Daoy (cell line): ENCODE measurements at places on chromosomes 7 and 10. TPM values are rescaled to one million over a fixed set of nuclear protein-coding genes. Genes with fewer than 3 reads are reported as not detected.
A peak's percentile ranks its signal among the peaks of the same experiment; 100 is the strongest.

DNA sequence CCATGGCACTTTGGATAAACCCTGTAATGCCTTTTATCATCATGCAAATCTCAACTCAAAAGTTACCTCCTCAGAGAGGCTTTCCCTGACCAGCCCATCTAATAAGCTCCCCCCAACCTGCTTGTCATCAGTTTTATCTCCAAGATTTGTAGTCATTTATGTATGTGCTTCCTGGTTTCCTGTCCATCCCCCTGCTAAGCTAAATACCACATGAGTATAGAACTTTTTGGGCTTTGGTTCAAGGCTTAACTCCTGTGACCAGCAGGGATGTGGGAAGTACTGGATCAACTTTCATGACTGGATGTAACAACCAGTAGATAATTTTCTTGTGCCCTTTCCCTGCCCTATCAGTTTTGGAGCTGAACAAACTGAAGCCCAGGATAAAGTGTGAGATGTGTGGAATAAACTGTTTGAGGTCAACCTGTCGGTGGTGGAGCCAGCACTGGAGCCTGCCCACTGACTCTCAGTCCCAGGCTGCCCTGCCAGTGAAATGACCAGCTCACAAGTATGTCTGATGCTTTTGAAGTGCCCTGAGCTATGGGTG, 148.6 kb downstream of the CYP26A1 start:
- DNase-seq, result no peak

DNA sequence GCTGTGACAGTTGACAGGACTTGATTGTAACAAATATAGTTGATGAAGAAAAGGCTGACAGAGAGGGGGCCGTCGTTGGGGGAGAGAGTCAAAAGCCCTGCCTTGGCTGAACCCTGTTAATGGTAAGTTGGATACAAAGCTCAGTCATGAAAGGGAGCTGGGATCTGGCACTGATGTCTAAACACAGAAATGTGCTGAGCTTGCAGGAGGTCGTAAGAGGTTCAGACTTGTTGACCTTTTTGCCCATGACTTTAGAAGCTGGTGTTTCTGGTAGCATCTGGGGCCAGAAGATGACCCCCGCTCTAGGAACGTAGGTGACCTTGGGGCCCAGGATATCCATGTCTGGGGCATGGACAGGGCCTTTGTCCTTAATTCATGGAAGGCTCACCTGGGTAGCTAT, 294.7 kb downstream of the TCF7L2 start:
- no peak for DNase-seq

DNA sequence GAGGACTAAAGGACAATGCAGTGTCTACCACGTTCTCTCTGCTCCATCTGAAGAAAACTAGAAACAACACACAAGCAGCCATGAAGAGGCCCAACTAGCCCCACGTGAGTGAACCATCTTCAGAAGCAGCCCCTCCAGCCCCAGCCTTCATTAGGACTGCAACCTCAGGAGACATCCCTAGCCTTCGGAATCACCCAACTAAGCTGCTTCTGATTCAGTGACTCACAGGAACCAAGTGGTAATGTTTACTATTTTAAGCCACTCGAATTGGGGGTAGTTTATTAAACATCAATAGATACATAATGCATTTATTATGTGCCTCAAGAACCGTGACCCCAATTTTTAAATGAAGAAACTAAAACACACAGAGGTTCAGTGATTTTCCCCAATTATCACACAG, 22.6 kb downstream of the ARHGAP12 start:
- DNase-seq, result no peak

DNA sequence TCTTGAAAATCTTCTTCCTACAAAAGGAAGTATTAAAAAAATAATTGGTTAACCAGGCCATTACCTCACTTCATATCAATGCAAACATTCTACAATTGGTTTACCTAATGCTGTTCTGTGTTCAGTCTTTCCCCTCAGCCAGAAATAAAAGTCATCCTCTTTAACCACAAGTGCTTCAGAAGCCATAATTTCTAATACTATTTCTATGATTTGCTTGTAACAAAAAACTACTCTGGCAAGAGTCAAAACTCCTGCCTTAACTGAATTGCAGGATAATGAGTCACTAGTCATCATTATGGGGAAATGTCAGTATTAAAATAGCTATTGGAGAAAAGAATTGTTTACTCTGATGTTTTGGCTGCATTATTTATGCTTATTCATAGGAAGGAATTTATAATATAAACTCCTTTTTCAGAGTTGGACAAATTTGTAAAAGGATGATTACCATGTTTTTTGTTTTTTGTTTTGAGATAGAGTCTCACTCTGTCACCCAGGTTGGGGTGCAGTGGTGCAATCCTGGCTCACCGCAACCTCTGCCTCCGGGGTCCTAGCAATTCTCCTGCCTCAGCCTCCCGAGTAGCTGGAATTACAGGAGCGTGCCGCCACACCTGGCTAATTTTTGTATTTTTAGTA, 55.5 kb upstream of the ODAD2 start:
- DNase-seq, result peak; percentile 41

PITX3 gene
- total RNA-seq, result not detected in 2 replicates

SPDYE5 gene
- total RNA-seq, result not detected in 2 replicates

- DNase-seq, result no peak
Observed at GRCh38 chr10:107031931-107032699, 132.4 kb downstream of the SORCS1 start.

DNA sequence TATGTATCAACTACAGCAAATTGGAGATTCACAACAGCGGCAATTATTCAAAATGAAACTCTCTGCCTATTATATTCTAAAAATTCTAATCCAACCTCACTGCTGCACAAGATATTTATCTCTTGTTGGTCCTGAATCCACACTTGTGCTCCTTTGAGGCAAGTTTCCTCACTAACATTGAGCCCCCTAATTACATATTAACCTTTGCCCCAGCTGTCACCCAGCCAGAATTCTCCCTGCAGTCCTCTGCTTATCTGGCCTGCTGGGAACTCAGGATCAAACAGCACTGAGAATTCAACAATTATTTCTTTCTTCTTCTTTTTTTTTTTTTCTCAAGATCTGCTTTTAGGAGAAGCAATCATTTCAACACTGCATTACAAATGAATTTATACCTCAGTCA, 21.5 kb upstream of the PLAC9 start:
- no peak for DNase-seq

SMO gene
- 20.4 and 30.4 TPM in 2 replicates for total RNA-seq

CCNY gene
- total RNA-seq, result 26.9 and 40.1 TPM in 2 replicates

TMEM196 gene
- not detected in 2 replicates for total RNA-seq

DNA sequence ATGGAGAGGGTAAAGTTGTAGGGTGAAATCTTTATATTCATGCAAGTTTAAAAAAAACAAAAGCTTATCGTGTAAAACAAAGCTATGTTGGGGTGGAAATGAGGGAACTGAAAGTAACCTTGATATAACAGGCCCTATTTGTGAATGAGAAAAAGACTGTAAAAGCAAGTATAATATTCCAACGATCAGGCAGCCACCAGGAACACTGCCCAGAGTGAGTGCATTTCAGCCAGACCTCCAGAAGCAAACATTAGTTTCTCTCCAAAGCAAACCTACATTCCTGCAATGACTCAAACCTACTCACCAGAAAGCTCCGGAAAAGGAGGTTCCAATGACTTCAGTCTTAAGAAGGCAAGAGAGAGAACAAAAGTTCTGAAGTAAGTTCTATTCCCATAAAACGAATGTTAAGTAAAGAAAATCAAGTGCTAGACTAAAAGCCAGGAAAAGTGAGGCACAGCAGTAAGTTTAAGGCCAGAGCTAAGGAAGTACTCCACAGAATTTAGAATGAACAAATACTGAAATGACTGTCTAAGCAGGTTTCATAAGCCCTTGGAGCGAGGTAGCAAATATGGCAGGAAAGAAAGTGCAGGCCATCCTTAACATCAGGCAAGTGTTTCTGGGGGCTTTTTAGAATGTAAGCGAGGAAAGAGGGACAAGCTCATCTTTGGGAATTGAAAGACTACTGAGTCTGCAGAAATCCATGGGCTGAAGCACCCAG, 493.1 kb downstream of the XPNPEP1 start:
- no peak for DNase-seq

DNA sequence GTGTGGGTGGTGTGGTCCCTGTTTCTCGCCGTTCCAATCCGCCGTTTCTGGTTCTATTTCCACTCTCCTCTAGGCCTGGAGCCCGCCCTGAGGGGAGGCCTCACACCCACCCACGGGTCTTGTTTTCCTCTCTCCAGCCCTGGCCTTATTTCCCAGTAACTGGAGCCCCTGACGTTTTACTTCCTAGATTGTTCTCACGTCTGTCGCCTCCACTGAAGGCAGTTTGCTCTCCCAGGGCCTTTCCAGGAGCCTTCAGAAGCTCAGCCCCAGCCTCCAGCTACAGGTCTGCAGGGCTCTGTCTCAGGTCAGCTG, 30.6 kb downstream of the CFAP46 start:
- DNase-seq, result no peak

PPP1R9A gene
- total RNA-seq, result 2.6 and 8.6 TPM in 2 replicates

DNA sequence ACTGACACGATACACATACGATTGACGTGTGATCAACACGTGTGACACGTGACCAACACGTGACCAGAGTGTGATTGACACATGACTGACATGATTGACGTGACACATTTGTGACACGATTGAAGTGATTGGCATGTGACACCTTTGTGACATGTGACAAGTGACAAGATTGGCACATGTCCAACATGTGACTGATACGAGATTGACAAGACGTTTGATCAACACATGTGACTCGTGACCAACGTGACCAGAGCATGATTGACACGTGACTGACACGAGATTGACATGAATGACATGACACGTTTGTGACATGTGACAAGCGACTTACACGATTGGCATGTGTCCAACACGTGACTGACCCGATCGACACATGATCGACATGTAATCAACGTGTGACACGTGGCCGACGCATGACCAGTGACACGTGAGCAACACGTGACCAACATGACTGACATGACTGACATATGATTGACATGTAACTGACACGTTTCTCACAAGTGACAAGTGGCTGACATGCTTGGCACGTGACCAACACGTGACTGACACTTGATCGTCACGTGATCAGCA, 22.0 kb downstream of the CRPPA start:
- no peak for DNase-seq
